ENCODE measurements at places on chromosomes 7 and 10.

DNA sequence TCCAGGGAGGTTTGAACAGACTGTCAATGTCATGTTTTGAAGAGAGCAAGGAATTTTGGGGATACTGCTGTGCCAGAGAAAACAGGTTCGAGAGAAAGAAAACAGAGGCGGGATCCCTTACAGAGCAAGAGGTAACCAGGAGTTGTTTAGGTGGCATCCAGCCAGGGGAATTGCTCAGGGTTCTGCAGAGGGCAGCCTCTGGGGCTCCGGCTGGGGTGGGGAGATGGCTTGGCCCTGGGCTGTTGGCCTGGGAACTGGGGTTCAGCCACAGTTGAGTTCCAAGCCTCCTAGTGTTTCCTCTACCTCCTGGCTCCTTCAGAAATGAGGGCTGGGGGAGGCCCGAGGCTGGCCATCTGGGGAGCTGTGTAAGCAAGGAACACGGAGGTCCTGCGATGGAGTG is 68.0 kb downstream of the CAMK1D start:
- no peak for DNase-seq

DNA sequence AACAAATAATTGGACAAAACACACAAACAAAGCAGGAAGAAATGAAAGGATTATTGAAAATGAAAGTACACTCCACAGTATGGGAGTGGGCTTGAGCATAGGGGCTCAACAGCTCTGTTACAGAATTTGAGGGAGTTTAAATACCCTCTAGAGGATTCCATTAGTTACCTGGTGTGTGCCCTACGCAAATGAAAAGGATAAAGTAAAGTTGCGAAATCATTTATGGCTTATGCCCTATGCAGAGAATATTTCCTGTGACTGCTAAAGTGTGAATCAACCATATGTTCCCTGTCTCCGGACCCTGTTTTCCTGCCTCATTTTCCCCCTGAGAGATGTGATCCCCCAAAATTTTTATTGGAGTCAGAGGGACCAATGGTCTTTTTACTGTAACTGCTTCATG is 634.6 kb upstream of the CNTNAP2 start:
- no peak for DNase-seq

DNA sequence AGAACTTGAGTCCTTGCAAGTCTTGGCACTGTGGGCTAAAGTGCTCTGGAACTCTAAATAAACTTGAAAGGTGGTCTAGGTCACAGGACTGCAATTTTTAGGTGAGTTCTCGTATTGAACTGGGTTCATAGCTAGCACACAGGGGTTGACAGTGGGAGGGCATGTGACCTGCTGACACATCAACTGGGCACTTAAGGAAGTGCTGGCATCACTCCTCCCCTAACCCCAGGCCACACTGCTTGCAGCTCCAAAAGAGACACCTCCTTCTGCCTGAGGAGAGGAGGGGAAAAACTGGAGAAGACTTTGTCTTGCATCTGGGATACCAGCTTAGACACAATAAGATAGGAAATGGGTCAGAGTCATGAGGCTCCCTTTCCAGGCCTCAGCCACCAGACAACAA is 38.0 kb upstream of the AASS start:
- no peak for DNase-seq

DNA sequence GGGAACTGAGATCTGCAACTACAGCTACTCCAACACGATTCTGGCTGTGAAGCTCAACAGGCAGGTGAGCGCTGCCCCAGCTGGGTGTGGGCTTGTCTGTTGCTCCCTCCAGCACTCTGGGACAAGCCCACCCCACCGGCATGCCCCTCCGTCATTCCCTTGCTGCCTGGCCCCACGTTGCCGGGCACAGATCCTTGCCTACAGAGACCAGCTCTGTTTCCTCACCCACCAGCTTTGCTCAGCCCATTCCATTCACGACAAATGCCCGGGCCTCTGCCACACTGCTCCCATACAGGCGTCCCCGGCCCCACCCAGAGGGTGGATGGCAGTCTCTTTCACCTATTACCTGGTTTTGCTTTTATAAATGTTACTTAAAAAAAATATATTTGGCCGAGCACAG is 24.6 kb downstream of the WIPI2 start:
- DNase-seq: no peak

- no peak for DNase-seq
Observed at GRCh38 chr7:84941291-84941690, 245.6 kb downstream of the SEMA3D start.

DNA sequence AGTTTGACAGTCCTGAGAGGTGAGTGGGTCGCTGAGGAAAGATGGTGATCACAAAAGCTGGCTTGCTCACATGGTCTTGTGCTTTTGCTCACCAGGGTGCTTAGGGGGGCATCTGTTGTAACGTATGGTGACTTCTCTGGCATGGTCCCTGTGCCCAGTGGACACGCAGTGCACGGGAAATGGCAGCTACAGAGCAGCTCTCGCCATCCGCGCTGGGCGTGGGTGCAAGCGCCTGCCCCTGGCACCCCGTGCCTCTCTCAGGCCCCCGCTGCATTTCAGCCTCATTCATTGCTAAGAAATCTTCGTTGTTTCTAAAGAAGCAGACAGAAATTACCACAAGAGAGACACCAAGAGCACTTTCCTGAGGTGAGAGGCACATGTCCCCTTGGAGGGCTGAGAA is 101.2 kb downstream of the FANK1 start:
- no peak for DNase-seq
